ENCODE measurements at places on chromosomes 1 and 21.

DNA sequence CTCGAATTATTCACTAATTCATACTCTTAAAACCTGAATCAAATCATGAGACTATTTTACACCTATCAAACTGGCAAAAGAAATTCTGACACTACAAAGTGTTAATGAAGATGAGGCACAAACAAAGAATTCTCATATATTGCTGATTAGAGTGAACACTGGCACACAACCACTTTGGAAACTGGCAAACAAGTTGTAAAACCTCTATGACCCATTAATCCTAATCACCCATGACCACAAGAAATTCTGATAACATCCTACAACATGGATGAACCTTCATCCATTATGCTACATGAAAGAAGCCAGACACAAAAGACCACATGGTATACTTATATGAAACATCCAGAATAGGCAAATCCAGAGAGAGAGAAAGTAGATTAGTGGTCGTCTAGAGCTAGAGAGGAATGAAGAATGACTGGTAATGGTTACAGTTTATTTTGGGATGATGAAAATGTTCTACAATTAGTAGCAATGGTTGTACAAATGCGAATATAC lies 8.5 kb downstream of the GPBP1L1 start:
- no peak for DNase-seq

GRCh38 chr1:204461331-204462228 lies 33.0 kb downstream of the PIK3C2B start:
- no peak for DNase-seq

DNA sequence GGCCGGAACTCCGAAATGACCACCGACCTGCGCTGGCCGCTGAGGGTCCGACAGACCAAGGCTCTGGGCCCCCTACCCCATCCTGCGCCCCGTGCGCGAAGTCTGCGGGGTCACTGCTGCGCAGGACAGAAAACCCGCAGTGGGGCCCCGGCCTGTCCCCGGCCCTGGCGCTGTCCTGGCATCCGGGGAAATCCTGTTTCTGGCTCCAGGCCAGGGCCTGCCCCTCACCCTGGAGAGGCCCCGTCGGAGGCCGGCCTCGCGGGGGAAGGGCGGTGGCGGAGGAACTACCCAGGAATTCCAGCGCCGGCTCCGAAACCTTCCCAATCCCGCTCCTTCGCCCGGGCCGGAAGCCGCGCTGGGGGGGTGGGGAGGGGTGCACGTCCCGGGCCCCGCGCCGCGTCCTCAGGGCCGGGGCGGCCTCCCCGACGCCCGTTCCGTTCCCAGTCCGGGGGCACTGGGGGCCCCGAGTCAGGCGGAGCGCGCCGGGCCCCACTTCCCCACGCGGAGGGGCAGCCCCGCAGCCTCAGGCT lies 77.0 kb downstream of the MORN1 start:
- DNase-seq, result peak; percentile 88

- DNase-seq, result no peak
Observed at GRCh38 chr1:82606546-82606945, 805.8 kb downstream of the ADGRL2 start.

GRCh38 chr1:200282497-200283122 lies 127.2 kb downstream of the ZNF281 start:
- no peak for DNase-seq

DNA sequence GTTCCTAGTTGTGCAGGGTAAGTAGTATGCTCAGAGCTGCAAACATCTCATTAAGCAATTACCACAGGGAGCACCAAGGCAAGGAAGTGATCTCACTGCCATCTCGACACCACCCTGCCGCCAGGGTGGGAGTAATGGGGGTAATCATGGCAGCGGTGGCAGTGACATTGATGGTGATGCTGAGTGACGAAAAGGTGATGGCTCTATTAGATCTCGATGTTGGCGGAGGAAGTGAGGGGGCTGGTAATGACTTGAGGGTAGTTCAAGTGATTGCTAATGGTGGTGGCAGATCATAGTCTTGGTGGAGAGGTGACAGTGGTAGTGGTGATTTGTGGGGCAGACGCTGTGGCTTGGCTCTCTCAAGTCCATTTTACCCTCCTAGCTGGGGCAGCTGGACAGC lies 25.4 kb upstream of the TENT5B start:
- DNase-seq, result no peak

- DNase-seq, result peak; percentile 17
Observed at GRCh38 chr1:50109647-50110075, 941 bp downstream of the ELAVL4 start.

DNA sequence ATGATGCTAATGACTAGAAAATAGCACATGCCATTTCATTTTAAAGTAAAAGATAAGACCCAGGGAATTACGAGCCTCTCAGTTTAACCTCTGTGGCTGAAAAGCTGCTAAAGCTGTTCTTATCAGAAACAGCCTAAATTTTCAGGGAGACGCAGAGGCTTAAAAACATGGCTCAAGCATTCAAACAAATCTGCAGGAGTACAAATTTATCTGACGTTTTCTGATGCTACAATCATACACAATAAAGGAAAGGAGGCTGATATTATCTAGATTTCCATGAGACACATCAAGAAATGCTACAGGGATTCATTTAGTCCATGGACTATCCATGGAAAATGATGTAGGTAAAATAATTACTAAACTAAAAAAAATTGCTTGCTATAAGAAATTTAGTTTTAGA lies 65.3 kb upstream of the SCYL3 start:
- no peak for DNase-seq

DNA sequence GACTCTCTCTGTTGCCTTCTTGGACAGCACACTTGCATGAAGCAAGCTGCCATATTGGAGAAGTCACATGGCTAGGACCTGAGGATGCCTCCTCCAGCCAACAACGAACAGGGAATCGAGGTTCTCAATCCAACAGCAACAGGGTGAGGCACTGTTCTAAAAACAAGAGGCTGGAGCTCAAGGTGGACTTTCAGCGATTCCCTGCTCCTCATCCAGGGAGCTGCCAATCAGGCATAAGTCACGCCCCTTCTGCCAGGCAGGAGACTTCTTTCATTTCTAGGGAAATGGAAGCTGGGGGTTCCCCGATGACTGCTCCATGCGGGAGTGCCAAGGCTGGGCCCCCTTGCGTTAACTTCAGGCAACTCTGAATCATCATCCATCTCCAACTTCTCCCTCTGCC lies 22.7 kb upstream of the IFNAR1 start:
- no peak for DNase-seq

DNA sequence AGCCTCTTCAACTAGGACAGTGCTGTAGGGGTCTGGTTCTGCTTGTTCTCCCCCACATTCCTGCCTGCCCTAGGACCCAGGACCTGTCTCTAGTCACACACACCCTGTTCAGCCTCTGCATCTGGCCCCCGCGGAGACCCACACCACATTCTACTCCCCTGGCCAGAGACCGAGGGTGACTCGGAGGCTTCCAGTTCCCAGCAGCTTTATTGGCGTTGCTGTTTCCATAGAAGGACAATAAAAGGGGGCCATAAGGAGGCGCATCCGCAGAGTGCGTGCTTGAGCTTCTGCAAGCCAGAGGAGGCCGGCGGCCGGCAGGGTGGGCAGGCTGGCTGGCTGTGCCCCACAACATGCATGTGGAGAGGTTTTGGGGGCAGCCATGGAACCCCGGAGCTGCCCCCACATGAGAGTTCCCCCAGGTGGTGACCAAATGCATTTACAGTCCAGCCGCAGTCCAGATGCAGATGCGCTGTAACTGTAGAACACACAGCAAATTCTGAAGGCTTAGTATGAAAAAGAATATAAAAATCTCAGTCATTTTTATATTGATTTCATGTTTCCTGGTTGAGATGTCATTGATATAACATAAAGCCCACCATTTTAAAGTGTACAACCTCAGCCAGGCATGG lies 52.4 kb downstream of the PDE9A start:
- DNase-seq, result no peak

GRCh38 chr1:41053316-41053715 lies 31.8 kb upstream of the SLFNL1 start:
- peak; percentile 34 for DNase-seq

DNA sequence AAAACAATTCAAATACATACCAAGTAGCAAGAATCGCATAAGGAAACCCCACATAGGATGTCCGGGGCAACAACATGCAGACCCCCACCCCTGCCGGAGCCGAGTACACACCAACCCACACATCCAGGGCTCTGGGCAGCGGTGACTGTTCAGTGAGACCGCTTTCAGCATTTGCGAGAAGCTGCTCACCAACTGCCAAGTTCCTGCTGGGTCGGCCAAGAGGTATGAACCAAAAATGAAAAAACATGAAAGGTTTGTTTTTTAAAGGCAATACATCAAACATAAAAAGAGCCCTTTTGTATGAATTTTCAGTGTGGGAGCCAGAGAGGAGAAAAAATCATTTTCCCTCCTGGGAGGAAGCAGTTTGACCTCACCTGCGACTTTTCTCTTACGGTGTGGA lies 92.3 kb downstream of the SIM2 start:
- DNase-seq, result peak; percentile 72

DNA sequence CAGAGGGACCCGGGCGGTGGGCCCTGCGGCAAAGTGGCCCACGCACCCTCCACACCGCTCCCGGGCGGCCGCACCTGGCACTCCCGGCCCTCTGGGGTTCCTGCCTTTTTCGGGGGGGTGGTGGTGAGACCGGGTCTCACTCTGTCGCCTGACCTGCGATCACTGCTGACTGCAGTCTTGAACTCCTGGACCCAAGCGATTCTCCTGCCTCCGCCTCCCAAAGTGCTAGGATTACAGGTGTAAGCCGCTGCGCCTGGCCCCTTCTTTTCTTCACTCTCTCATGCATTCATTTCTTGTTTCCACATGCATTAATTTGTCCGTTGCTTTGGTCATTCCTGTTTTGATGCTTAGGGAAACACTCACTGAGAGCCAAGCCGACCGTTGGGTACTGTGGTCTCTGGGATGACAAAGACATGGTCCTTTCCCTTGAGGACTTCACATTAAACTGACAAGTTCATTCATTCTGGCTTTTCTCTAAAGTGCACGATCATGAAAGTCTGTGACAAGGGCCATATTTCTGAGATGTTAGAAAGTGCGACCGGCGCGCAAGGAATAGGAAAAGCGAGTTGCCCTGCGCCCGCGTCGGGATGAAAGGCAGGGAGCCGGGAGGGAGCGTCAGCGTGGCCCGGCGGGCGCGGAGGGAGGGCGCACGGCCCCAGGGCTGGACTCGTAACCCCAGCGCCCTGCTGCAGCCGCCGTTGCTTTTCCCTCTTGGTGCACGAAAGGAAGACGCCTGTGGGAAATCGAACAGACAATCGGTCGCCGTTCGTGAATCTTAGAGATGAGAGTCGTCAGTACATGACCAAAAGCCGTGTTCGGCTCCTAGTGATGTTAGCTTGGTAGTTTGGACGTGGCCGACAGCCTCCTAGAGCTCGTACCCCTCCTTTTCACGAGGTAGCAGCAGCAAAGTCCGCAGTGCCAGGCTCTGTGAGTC lies 1.0 kb upstream of the MCOLN2 start:
- no peak for DNase-seq

- no peak for DNase-seq
Observed at GRCh38 chr1:206578068-206578977, 33.9 kb downstream of the EIF2D start.

DNA sequence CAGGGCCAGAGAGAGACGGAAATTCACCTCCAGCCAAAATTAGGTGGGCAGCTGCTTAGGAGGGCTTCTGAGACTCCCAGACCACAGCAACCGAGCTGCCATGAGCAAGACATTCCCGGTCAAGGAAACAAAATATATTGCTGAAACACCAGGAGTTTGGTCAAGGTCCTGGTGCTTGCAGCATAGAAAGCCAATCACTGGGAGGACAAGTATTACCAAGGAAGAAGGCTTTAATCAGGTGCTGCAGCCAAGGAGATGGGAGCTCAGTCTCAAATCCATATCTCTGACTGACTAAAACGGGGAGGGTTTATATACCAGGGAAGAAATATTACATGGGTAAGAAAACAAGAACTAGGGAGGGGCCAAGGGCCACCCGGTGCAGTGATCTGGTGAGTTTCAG lies 18.8 kb upstream of the TMEM125 start:
- DNase-seq, result no peak

DNA sequence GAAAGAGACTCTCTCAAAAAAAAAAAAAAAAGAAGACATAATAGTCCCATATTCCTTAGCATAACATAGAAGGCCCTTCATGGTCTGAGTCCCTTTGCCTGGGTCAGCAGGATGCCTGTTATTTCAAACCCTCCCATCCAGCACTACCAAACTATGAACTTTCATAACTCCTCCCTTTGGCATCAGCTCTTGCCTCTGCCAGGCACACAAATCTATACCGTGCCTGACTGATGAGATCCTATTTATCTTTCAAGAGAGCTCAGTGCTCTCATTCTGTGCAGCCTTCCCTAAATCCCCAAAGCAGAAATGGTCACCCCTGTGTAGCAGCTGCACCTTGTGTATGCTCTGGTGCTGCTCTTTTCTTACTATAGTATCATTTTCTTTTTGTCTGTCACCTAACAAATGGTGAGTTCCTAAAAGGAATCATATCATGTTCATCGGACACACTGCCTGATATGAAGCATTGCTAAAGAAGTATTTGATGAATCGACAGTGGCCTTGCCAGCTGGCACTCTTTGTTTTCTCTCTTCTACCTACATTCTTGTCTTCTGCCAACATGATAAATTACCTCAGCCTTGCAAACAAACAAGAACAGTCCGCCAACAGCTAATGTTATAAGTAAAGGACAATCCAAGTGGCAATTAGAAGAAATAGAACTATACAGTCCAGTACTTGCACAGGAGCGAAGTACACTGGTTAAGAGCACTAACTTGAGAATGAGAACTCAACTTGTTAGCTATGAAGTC lies 29.9 kb downstream of the FMO4 start:
- DNase-seq, result no peak

GRCh38 chr1:53575955-53576320 lies 116.7 kb downstream of the DMRTB1 start:
- peak; percentile 5 for DNase-seq

- no peak for DNase-seq
Observed at GRCh38 chr1:230248889-230249270, 177.3 kb downstream of the PGBD5 start.

DNA sequence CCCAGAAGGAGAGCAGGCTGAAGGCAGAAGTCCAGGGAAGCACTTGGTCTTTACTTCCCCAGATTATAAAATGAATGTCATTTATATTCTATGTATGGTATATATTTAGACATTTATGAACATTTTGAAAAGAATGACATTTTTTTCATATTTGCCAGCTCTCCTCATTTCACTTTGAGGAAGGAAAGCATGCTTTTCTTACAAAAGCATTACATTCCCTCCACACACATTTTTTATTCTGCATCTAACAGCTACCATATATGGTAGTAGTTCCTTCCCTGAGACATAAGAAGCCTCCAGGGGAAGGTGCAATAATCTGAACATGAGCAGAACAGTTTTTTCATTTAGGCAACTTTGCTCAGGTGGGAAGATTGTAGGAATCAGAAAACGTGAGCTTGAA lies 94.0 kb downstream of the LRRC7 start:
- no peak for DNase-seq

- DNase-seq, result no peak
Observed at GRCh38 chr1:179380299-179380698, 14.5 kb downstream of the AXDND1 start.

Data from right hindlimb (tissue), 1 donor.